Mesothelial cell of epicardium (in vitro differentiated cells): ENCODE measurements at places on chromosomes 5 and 9.

GRCh38 chr9:5073701-5074100, 88.6 kb downstream of the JAK2 start:
- DNase-seq = no peak

- no peak for DNase-seq
Measured at GRCh38 chr9:79952401-79952800, 380.6 kb downstream of the TLE4 start.

- no peak for DNase-seq
Measured at GRCh38 chr5:9790276-9790675, 160.1 kb upstream of the TAS2R1 start.

- no peak for DNase-seq
Measured at GRCh38 chr9:88791105-88791805, 200.0 kb upstream of the S1PR3 start.

- DNase-seq = no peak
Measured at GRCh38 chr9:33229359-33230114, 10.4 kb upstream of the SPINK4 start.

DNA sequence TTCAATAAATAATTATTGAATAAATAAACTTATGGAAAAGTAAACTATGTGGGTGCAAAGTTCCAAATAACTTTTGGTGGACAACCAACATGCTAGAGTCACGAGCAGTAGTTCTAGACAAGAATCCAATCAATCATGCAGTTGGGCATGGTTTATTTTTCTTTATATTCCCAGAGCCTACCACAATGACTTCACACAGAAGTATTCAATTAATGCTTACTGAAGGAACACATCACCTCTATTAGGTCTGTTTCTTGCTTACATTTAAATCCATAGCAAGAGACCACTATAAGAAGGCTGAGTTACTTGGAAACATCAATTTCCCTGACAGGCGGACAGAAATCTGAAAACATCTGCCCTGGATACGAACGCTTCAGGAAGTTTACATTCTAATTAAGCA, 214.2 kb downstream of the TMEM232 start:
- no peak for DNase-seq
